Fibroblast of skin of abdomen (primary cell): ENCODE measurements at places on chromosomes 12 and 14.
A peak's percentile ranks its signal among the peaks of the same experiment; 100 is the strongest.

GRCh38 chr12:57775563-57776246 lies 3.3 kb downstream of the EEF1AKMT3 start:
- no peak for DNase-seq

GRCh38 chr12:55839345-55840140 lies 3.2 kb downstream of the MMP19 start:
- no peak for DNase-seq

GRCh38 chr14:23469906-23470403 lies 452 bp downstream of the NGDN start:
- DNase-seq, result no peak

- no peak for DNase-seq
These were observed 23.4 kb upstream of the TMTC1 start for GRCh38 chr12:29807129-29807528.

DNA sequence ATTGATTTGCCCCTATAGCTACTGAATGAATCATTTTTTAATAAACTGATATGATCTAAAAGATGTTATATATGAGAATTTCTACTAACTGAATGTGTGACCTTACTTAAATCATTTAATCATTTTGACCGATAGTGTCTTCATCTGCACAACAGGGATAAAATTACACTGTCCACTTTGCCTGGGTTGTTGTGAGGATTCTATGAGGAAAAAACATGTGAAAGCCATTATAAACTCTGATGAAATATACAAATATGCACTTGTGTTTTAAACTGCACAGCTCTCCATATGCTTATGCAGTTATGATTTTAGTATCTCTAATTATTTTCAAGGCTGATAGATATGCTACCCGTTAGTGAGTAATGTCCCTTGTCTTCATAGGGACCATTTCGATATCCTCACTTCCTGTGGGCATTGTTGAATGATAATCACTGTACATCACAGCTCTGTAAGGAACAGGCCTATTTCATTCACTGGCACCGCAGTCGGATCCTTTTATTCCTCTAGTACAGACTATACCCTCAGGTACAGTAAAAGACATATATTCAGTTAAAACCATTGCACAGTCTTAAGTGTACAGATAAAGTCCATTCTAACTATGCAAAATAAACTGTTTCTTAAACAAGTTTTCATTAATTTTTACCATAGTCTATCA lies 88.7 kb upstream of the RAP1B start:
- DNase-seq, result peak; percentile 39

- no peak for DNase-seq
These were observed 8.1 kb upstream of the TEX22 start for GRCh38 chr14:105389976-105390848.

DNA sequence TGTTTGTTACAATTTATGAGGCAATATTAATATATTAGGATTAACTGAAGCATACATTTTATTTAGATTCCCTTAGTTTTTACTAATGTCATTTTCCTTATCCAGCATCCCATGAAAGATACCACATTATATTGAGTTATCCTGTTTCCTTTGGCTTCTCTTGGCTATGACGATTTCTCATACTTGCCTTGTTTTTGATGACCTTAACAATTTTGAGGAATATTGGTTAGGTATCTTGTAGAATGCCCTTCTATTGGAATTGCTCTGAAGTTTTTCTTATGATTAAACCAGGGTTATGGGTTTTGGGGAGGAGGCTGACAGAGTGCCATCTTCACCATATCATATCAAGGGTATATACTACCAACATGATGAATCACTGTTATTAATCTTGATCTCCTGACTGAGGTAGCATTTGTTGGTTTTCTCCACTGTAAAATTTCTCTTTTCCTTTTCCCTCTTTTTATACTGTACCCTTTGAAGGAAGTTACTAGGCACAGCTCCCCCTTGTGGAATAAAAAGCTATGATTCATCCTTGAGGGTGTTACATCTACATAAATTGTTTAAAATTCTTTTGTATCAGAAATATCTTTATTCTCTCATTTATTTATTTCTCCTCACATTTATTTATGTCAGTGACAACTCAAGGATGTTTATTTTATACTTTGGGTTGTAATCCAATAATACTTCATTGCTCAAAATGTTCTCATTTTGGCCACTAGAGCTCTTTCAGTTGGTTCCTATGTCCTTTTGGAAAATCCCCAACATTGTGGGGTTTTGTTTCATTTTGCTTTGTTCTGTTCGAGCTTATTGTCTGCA lies 239.0 kb downstream of the SLC16A7 start:
- peak; percentile 20 for DNase-seq

GRCh38 chr14:27222671-27223070 lies 624.8 kb upstream of the NOVA1 start:
- DNase-seq, result no peak

GRCh38 chr12:130981911-130982310 lies 28.2 kb downstream of the ADGRD1 start:
- DNase-seq, result no peak

DNA sequence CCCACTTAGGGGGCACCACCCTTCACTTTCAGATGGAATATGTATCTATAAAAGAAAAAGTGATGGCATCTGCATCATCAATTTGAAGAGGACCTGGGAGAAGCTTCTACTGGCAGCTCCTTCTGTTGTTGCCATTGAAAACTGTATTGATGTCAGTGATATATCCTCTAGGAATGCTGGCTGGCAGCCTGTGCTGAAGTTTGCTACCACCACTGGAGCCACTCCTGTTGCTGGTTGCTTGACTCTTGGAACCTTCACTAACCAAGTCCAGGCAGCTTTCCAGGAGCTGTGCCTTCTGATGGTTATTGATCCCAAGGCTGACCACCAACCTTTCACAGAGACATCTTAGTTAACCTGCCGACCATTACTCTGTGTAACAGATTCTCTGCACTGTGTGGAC lies 44.7 kb downstream of the RIMKLB start:
- DNase-seq, result peak; percentile 64

DNA sequence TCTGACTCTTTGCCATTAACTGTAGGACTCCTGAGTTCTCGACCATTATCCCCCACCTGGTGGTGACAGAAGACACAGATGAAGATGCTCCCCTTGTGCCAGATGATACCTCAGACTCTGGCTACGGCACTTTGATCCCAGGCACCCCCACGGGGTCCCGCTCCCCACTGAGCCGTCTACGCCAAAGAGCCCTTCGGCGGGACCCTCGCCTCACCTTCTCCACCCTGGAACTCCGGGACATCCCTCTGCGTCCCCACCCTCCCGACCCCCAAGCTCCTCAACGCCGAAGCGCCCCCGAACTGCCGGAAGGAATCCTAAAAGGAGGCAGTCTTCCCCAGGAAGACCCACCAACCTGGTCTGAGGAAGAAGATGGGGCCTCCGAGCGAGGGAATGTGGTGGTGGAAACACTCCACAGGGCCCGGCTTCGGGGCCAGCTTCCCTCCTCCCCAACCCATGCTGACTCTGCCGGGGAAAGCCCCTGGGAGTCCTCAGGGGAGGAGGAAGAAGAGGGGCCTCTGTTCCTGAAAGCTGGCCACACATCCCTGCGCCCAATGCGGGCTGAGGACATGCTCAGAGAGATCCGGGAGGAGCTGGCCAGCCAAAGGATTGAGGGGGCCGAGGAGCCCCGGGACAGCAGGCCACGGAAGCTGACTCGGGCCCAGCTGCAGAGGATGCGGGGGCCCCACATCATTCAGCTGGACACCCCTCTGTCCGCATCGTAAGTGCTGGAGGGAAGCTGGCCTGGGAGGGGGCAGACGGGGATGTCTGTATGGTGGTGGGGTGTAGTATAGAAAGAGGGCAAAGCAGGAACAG lies 14.4 kb downstream of the TNFRSF1A start:
- no peak for DNase-seq
